Cerebellum (tissue), 4 donors: ENCODE measurements at places on chromosomes 2 and 18.

GRCh38 chr2:235934774-235935484 is 233.3 kb downstream of the GBX2 start:
- no peak for DNase-seq

GRCh38 chr18:13493079-13493478 is 233.3 kb downstream of the FAM210A start:
- DNase-seq = no peak

- no peak for DNase-seq
These were observed 44.0 kb downstream of the CCDC85A start for GRCh38 chr2:56227811-56228210.

DNA sequence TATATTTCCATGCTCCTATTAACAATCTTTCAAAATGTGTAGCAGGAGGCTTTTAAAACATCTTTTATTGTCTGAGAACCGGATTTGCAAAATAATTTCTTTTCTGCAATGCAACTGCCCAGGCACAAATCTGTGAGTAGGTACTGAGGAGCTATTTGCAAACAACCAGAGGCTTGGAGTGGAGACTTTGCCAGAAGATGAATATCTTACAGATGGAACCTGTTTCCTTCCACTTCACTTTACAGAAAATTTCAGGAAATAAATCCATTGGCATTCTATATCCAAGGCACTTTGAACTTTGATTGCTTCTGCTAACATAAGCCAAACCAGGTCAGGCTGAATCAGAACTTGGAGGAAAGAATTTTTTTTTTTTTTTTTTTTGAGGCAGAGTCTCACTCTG is 237.4 kb upstream of the REV1 start:
- no peak for DNase-seq

DNA sequence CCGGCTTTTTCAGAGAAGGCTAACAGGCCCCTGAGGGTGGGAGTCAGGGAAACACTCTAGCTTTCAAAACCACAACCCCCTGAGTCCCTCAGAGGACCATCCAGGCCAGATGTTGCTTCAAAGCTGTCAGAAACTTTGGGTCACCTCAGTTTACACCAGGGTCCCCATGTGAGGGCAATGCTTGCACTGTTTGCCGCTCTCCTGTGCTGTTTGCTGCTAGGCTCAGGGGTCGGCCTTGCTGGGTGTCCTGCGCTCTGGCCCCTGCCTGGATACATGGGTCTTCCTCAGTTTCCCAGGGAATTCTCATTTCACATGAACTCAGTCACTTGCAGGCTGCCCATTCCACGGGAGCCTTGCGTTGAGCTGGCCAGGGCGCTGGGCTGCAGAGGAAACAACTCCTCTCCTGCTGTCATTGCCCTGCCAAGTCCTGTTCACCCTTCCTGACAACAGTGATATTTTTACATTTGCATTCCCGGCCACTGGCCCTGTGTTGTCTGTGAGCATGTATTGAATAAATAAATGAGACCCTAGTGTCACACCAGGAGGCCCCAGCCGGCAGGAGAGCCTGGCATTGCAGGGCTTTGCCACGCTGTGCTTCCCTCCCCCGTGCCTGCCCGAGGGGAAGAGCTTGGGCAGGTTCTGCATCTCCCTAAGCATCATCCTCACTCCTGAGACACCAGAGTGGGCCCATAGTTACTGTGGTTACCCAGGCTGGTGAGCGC is 73.2 kb upstream of the RAB6C start:
- no peak for DNase-seq

GRCh38 chr2:7666596-7667259 is 749.5 kb downstream of the RNF144A start:
- DNase-seq = peak; percentile 84
